Inflammatory macrophage treated with lipopolysaccharide for 4 hours (primary cell): ENCODE measurements at places on chromosomes 11 and 22.

- DNase-seq = no peak
Measured at GRCh38 chr11:78973876-78974275, 399.2 kb upstream of the NARS2 start.

DNA sequence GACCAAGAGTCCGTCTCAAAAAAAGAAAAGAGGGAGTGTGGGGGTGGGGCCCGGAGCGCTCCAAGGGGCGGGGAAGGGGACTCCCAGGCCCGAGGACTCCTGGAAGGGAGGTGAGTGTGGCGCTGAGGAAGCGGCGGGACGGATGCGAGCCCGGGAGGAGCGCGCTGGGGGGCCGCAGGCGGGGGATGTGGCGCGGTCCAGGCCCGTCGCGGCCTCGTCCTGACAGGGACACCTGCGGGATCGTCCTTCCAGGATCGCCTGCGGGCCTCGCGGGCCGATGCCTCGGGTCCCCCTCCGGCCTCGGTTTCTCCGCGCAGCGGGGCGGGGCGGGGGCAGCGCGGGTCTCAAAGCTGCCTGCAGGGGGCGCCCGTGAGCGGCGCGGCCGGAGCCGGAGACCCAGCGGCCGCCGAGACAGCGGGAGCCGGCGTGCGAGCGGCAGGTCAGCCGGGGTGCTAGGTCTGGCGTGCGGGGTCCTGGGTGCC lies 3.8 kb upstream of the ADORA2A start:
- peak; percentile 62 for DNase-seq

- DNase-seq = peak; percentile 88
Measured at GRCh38 chr22:40534379-40535188, 101.9 kb downstream of the MRTFA start.

- DNase-seq = peak; percentile 63
Measured at GRCh38 chr11:33160136-33160535, 1.1 kb downstream of the CSTF3 start.

DNA sequence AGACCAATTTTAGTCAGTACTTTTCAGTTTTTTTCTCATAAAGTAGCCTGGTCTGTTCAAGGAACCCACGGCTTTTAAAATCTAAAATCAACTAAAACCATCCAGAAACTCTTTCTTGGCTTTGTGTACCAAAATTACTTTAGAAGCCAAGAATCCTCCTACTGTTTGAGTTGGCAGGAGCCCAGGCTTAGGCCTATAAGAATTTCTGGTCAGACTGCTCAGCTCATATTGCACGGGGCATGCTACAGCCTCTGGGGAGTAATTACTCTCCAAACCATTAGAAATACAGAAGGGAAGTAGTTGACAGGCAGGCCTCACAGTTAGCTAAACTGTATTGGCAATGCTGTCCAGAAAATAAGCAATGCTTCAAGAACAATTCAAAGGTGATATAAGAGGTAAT lies 1862.9 kb upstream of the RAG2 start:
- DNase-seq = no peak

DNA sequence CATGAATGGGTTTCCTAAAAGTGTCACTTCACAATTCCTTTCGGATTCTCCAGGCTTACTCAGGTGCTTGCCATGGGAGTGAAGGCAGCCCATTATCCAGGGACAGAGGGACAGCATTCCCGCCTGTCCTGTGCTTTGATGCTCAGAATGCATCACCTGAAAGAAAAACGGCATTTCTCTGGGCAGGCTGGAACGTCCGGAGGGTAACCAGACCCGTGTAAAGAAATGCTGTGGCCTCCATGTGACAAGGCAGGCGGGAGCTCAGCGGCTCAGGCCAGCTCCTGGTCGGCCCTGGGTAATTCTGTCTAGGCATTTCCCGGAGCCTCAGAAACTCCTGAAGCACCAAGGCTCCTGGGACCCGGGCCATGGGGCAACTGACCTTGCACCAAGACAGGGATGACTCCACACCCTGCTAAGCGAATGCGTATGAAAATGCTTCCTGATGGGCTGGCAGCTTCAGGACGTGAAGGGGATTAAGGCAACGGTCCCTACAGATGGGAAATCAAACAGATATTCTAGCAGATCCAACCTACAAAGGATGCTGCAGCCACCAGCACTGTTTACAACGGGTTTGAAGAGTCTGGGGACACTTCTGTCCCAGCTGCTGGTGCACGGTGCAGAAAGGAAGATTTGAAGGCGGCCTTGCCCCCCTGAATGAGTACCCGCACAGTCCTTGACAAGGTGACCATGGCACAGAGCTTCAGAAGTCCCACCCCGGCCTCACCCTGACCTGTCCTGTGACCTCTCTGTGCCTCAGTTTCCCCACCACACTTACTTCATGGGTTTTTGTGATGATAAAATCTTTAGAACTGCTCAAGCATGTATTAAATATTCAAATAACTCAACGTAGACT lies 13.6 kb upstream of the FGF3 start:
- DNase-seq = no peak

GRCh38 chr11:46435679-46436078 lies 44.1 kb upstream of the CHRM4 start:
- DNase-seq = no peak

- DNase-seq = no peak
Measured at GRCh38 chr11:120141113-120141767, 3.3 kb upstream of the TRIM29 start.

GRCh38 chr11:113289431-113290187 lies 24.8 kb upstream of the TTC12 start:
- DNase-seq = peak; percentile 46
